Effector CD4-positive, alpha-beta T cell (primary cell): ENCODE measurements at places on chromosomes 2 and 18.

DNA sequence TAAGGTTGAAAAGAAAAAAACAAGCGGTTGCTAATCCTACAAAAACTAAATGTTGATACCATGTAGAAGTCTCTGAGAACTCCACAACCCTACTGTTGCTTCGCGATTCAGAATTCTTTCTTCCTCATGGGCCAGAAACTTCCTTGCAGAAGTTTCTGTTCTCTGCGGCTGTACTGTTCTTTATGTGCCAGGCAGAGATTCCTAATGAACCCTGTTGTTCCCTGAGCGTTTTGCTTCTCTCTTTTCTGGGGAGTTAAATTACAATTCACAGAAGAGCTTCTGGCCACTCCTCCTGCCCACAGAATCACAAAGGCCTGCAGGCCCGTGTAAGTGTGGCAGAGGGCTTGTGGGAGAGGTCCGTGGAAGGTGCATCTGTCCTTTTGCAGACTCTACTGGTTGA, 1.8 kb upstream of the THNSL2 start:
- DNase-seq: no peak

DNA sequence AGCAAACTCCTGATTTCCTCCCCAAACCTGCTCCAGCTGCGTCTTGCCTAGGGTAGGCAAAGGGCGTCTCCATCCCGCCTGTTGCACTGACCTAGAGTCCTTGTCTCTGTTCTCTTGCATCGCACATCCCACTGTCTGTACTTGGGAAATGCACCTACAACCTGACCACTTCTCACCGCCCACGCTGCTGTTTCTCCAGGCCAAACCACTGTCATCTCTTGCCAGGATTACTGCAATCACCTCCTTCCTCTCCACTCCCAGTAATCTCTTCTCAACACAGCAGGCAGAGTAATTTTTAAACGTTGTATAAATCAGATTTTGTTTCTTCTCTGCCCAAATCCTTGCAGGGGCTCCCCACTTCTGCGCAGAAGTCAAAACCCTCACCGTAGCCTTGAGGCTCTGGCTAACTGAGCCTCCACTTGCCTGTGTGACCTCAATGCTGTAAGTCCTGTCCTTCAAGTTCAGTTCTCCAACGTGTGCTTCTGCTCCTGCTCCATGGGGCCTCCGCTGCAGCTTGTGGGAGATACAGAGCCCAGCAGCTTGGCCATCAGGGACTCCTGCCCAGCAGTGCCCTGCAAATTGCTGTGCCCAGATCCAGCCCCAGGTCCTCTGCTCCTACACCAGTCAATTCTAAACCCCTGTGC, 27.7 kb upstream of the SEMA4C start:
- no peak for DNase-seq

- DNase-seq: no peak
These were observed 55.3 kb downstream of the G6PC2 start for GRCh38 chr2:168956392-168956791.

GRCh38 chr2:237754182-237754581, 44.4 kb upstream of the RBM44 start:
- DNase-seq: no peak

DNA sequence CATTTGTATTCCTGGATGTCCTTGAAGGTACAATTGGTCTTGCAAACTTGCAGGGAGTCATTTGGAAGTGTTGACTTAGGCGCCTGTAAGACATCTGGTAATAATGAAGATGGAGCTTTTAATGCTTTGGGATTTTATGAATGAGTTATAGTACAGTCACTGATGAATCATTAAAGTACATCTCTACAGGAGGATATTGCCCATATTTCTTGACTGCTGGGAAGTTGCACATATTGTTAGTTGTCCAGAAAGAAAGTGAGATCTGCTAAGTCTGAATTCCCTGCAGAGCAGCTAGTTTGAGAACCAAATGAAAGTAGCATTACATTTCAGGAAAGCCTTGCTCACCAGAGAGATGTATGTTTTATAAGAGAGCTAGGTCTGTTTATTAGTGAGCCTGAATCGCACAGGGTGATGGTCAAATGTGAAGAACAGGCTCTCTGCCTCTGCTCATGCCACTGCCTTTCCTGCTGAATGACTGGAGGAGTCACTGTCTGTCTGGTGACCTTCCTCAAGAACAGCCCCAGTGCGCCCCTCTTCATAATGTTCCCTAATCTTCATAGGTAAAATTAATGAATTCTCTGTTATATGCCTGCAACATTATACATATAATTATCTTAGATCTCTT, 138.9 kb upstream of the KLHL14 start:
- DNase-seq: no peak

GRCh38 chr2:108858894-108859293, 72.3 kb downstream of the CCDC138 start:
- DNase-seq: no peak

GRCh38 chr2:199740111-199740428, 110.9 kb downstream of the FTCDNL1 start:
- DNase-seq: no peak

- no peak for DNase-seq
These were observed 13.4 kb downstream of the CAPG start for GRCh38 chr2:85396531-85397470.

DNA sequence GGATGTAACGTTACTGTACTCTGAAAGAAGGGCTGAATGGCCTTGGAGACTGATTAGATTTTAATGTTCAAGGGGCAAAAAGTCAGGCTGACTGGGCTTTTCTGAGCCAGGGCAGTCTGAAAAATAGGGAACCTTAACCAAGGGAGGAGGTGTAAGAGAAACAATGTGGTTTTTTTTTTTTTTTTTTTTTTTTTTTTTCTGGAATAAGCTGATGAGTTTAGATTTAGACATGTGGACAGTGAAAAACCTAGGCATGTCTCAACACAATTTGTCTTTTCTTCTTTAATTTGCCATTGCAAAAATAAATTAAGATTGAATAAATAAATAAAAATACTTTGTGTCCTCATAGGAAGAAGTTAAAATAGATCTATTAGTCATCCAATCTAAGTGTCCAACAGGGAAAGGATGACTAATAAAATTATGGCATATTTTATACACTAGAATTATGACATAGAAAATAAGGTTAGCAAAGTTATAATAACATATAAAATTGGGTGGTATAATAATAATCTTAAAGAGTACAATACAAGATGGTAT, 237.6 kb upstream of the TRIB2 start:
- DNase-seq: no peak

GRCh38 chr18:50453014-50453680, 78.3 kb downstream of the SKA1 start:
- DNase-seq: no peak

DNA sequence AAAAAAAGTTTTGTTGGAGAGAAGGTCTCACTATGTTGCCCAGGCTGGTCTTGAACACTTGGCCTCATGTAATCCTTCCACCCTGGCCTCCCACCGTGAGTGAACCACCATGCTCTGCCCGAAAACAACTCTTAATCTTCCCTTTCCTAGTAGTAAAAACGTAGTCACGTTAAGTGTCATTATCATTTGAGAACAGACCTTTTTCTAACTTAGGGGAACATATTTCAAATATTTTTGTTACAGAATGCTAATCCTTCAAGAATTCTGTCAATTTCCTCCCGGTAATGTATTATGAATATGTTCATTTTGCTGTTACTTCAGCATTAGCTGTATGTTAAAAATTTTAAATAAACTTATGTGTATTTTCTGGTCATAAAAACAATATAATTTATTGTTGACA, 49.7 kb downstream of the MTA3 start:
- no peak for DNase-seq

- DNase-seq: no peak
These were observed 154.3 kb downstream of the TCF4 start for GRCh38 chr18:55433648-55434047.

- DNase-seq: no peak
These were observed 44.9 kb downstream of the PTPN2 start for GRCh38 chr18:12839057-12839525.

DNA sequence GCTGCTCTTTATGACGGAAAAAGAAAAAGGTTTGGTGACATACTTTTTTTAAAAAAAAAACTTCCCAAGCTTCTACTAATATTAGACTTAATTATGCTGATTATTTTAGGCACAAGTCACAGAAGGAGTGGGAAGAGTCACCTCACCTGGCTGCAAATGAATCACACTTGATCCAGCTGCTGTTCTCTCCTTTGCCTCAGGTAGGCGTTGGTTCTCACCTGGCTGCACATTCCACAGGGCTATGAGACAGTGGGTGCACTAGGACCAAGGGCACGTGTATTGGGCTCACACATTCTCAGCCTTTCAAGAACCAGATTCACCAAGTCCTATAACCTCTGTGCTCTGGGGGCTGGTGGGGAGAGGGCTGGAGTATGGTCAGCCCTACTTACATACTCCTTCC, 93.3 kb downstream of the TGFA start:
- no peak for DNase-seq

- no peak for DNase-seq
These were observed 146.5 kb downstream of the FAM210A start for GRCh38 chr18:13579874-13580273.

GRCh38 chr18:987325-988186, 82.9 kb downstream of the ADCYAP1 start:
- no peak for DNase-seq

- DNase-seq: no peak
These were observed 66.5 kb downstream of the RHBDD1 start for GRCh38 chr2:226902041-226902966.

- no peak for DNase-seq
These were observed 71.6 kb downstream of the TDRD15 start for GRCh38 chr2:21195326-21195725.

GRCh38 chr2:3728104-3729054, 25.0 kb downstream of the DCDC2C start:
- no peak for DNase-seq

GRCh38 chr2:218286570-218287459, 5.5 kb downstream of the TMBIM1 start:
- peak; percentile 76 for DNase-seq

- no peak for DNase-seq
These were observed 1.7 kb upstream of the SERPINB7 start for GRCh38 chr18:63773551-63773950.

DNA sequence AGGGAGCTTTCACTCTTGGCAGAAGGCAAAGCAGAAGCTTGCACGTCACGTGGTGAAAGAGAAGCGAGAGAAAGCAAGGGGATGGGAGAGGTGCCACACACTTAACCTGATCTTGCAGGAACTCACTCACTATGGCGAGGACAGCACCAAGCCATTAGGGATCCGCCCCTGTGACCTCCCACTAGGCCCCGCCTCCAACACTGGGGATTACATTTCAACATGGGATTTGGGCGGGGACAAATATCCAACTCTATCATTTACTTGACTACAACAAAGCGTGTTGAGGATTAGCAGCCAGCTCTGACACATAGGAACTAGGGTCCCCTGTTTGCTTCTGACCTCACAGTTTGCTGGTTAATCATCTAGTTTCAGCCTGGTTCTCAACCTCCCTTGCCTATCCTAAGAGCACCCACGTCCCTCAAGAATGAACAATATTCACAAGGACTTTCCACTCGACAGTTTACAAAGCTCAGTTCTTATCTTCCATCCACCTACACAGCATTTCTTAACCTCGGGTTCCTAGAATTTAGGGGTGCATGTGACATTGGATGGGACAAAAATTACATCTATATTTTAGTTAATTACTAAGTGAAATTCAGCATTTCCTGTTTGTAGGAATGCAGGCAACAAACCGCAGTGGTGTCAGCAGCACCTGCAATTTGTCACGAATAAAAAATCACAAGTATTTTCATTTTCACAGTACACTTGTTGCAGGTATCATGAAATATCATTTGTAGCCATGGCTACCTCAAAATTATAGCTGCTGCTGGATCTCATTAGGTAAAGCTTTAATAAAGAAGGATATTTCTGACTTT, 36.0 kb downstream of the LBH start:
- no peak for DNase-seq

- peak; percentile 51 for DNase-seq
These were observed 97.6 kb downstream of the NDUFA10 start for GRCh38 chr2:239927424-239927981.

DNA sequence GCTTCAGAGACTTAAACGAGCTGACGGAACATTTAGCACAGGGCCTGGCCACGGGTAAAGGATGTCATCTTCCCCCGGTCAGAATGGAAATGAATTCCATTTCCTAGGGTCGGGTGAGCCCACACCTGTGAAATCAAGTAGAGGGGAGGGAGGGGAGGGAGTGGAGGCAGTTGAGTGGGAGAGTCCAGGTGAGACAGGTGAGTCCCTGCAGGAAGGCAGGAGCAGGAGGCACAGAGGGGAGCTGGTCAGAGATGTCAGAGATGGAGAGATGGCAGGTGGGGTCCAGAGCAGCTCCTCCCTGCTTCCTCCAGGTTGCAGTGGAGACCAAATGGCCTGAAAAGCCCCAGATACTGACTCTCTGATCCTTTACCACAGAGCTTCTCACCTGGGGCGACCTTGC, 55.2 kb downstream of the SH3BP4 start:
- no peak for DNase-seq

- DNase-seq: no peak
These were observed 12.9 kb upstream of the NCKAP5 start for GRCh38 chr2:133581010-133581760.

- no peak for DNase-seq
These were observed 131.7 kb upstream of the FSHR start for GRCh38 chr2:49286045-49286444.

DNA sequence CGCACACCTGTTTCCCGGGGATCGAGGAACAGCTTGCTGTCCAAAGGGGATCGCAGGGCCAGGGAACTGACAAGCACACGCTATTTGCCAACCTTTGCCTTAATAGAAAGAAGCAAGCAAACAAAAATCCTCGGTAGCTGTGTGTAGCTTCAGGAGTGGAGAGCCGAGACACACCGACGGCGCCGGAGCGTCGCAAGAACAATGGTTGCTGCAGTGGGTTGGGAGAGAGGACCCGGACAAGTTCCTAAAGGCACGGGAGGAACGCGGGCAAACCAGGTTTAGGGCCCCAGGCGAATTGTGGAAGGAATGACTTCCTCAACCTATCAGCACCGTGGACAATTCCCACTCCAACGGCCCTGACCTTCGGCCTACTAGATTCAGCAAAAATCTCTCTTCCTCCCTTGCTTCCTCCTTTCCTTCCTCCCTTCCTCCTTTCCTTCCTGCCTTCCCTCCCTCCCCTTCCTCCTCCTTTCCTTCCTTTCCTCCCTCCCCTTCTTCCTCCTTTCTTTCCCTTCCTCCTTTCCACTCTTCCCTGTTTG, 4.9 kb upstream of the NEUROD1 start:
- no peak for DNase-seq

- DNase-seq: no peak
These were observed 573.2 kb downstream of the ZEB2 start for GRCh38 chr2:143946436-143947391.

DNA sequence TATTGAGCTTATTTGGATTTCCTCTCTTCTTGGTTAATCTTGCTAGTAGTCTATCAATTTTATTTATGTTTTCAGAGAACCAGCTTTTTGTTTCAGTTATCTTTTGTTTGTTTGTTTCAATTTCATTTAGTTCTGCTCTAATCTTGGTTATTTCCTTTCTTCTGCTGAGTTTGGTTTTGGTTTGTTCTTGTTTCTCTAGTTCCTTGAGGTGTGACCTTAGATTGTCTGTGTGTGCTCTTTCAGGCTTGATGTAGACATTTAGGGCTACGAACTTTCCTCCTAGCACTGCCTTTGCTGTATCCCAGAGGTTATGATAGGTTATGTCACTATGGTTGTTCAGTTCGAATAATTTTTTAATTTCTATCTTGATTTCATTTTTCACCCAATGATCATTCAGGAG, 141.6 kb downstream of the ZNF236 start:
- no peak for DNase-seq
